GM23338 (cell line): ENCODE measurements at places on chromosomes 2 and 18. TPM values are rescaled to one million over a fixed set of nuclear protein-coding genes. Genes with fewer than 3 reads are reported as not detected.

Gene RFX8
- 0.19 and 1.5 TPM in 2 replicates for total RNA-seq

Gene KCNJ3
- total RNA-seq, result 0.28 and 0.74 TPM in 2 replicates

Gene HNMT
- 3.4 and 5.7 TPM in 2 replicates for total RNA-seq

Gene KCTD1
- total RNA-seq, result 15.4 and 20.5 TPM in 2 replicates

Gene HS6ST1
- 76.4 and 106 TPM in 2 replicates for total RNA-seq

Gene INHA
- 0.31 and 1.6 TPM in 2 replicates for total RNA-seq

Gene POTEF
- total RNA-seq, result 1.8 and 3.0 TPM in 2 replicates

Gene RGPD4
- total RNA-seq, result not detected in 2 replicates

Gene EGR4
- not detected in 2 replicates for total RNA-seq

Gene PCARE
- total RNA-seq, result not detected in 2 replicates

Gene GLS
- total RNA-seq, result 133 and 172 TPM in 2 replicates

Gene POTEC
- not detected in 2 replicates for total RNA-seq

Gene DNAH6
- 0.16 and 0.31 TPM in 2 replicates for total RNA-seq

Gene UGT1A10
- 0.23 TPM in 1 of 2 replicates, not detected in the other for total RNA-seq

Gene FAHD2A
- total RNA-seq, result 48.1 and 51.0 TPM in 2 replicates

Gene NXPH2
- 2.9 and 8.3 TPM in 2 replicates for total RNA-seq

Gene CNTNAP5
- 0.08 and 0.49 TPM in 2 replicates for total RNA-seq

Gene TMEM200C
- 4.5 and 6.1 TPM in 2 replicates for total RNA-seq

Gene EFEMP1
- total RNA-seq, result 20.2 and 22.5 TPM in 2 replicates

Gene RAX
- total RNA-seq, result 0.03 and 0.08 TPM in 2 replicates

Gene MDH1B
- total RNA-seq, result 0.89 and 1.7 TPM in 2 replicates
